NCI-H526 treated with DMSO at 0.1 percent for 48 hours (cell line): ENCODE measurements at places on chromosomes 16 and 17.

DNA sequence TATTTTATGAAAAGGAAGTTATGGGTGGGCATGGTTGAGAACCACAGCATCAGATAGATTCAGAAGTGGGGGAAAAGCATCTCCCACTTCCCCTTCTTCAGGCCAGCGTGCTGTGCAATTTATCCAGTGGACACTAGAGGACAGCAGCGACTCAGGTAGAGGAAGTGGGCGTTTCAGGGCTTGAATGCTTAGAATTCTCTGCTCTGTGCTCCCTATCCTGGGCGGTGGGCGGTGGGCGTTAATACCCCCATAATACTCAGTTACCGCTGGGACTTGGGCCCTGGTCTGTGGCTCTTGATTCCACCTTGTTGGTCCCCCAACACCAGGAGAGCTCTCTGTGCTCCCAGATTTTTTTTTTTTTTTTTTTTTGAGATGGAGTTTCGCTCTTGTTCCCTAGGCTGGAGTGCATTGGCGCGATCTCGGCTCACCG lies 3.7 kb upstream of the LYZL6 start:
- peak; percentile 6 for DNase-seq

- DNase-seq, result no peak
Observed at GRCh38 chr17:33099252-33099651, 107.6 kb downstream of the SPACA3 start.

DNA sequence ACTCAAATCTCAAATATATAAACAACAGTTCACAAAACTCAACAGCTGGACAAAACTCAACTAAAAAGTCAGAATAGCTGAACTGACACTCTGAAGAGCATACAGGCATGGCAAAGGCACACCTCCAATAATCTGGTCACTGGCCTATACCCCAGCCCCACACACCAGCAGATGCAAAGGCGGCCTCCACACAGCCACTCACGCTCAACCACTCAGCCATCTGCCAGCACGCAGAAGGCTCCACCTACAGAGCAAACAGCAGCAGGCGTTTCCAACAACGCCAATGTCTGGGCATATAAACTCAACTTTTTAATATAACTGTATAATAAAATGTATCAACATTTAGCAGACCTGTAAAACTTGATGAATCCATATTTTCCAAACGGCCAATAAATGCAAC lies 17.2 kb downstream of the USP7 start:
- DNase-seq, result no peak

- no peak for DNase-seq
Observed at GRCh38 chr16:48635199-48635718, 25.3 kb upstream of the N4BP1 start.

DNA sequence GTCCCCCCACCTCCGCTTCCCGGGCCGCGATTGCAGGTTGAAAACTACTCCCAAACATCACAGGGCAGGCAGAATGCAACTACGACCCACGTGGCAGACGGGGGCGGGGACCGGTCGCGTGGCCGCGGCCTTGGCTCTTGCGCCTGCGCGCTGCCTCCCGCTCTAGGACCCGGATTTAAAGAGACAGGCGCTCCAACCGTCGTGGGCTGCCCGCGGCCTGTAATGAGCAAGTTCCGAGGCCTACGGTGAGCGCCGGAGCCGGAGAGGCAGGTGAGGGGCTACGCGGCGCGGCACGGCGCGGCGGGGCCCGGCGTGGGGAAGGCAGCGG lies at the start of gene LIG3:
Gene LIG3 (plus strand): TSS at position 160 of the 328 bp plus-strand sequence. CDS start 2,494 bp downstream, outside the sequence.
- peak; percentile 92 for DNase-seq

DNA sequence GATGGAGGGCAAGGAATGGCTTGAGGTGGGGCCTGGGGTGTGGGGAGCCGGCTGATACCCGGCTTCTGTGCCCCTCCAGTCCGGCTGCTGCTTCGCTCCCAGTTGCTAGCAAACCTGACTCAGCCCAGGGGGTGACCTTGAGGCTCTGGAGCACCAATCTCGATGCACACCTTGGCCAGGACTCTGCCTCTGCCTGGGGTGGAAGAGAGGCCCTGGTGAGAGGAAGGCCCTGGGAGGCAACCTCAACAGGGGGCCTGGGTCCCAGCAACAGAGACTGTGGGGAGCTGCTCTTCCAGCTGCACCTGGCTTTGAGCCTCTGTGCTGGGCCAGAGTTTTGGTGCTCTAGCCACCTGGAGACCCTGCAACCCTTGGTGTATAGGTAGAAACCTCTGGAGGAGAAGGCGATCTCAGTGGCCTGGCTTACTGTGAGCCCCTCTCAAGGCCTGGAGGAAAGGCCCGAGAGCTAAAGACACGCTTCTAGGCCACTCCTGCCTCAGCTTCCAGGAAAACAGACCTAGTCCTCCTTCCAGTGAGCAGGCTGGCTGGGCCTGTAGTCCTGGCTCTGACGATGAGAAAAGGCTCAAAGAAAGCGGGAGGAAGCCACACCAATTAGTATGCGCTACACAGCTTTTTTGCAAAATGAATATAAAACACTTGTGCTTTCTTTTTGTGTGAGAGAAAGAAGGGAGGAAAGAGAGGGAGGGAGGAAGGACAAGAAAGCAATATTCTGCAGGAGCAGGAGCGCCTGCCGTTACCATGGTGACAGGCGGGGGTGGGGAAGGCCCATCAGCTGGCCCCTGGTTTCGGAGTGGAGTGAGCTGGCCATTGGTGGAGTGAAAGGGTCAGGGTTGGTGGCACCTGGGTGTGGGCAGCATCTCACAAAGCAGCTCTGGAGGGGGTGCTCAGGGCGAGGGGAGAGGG lies 51.0 kb downstream of the VAC14 start:
- DNase-seq, result no peak

- DNase-seq, result no peak
Observed at GRCh38 chr17:19247473-19247872, 10.3 kb downstream of the EPN2 start.
